ENCODE measurements at places on chromosomes 12 and 14. TPM values are rescaled to one million over a fixed set of nuclear protein-coding genes. Genes with fewer than 3 reads are reported as not detected.

GRCh38 chr14:28876572-28876945 is 110.0 kb downstream of the FOXG1 start:
- H3K27ac ChIP-seq, result no peak overlapping the region
- no peaks in the 10 kb centered on the region for H3K4me1 ChIP-seq
- H3K4me3 ChIP-seq, result no peak overlapping the region

- H3K27ac ChIP-seq, result peak overlapping the region; percentile 25
- no peaks in the 10 kb centered on the region for H3K36me3 ChIP-seq
- no peak overlapping the region for H3K4me3 ChIP-seq
- no peaks in the 10 kb centered on the region for H3K27me3 ChIP-seq
- H3K4me1 ChIP-seq, result peaks cover 9% of the 10 kb centered on the region
- peak; percentile 80 for DNase-seq
Observed at GRCh38 chr12:32502693-32503502, 103.5 kb downstream of the FGD4 start.

DNA sequence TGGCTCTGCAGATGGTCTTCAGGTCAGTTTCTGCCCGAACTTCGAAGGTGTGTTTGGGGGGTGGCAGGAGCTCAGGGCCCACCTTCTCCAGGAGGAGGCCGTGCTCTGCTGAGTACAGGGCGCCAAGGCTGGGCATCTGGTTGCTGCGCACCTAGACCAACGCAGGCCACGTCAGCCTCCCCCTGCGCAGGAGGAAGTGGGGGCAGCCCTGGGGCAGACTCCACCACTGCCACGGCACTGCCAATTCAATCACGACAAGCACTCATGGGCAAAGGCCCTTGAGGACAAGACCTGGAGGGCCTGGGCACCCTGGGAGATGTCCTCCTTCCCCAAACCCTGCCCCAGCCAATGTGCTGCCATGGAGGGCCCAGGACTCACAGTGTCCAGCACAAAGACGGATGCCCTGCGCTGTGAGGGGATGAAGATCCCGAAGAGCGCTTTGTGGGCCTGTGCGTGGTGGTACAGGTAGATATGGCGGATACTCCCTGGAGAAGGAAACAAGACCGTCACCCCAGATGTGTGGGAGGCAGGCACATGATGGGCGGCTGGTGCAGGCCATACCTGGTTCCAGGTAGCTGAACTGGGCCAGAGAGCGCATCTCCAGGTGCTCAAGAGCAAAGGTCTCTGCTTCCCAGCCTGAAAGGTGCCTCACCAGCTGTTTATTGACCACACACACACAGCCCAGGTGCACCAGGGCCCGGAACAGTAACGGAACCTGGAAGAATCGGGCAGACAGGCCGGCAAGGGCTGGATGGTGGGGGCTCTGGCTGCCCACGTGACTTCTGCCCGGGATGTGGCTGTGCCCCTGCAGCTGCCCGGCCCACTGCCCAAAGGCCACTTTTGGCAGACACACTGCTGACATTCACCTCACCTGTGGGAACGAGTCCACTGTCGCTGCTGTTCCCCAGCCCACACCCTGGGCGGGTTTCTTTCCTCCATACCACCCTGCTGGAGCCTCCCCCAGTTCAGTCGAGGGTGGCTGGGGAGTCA is 24.6 kb downstream of the P2RX2 start:
- H3K4me1 ChIP-seq, result no peaks in the 10 kb centered on the region
- H3K27me3 ChIP-seq, result no peaks in the 10 kb centered on the region
- H3K27ac ChIP-seq, result no peak overlapping the region
- no peak overlapping the region for H3K4me3 ChIP-seq

Gene LMNTD1
- 0.13 TPM for total RNA-seq

All from GM23248 (cell line).